ENCODE measurements at places on chromosomes 5 and 9.

- peak; percentile 96 for ATAC-seq
Measured at GRCh38 chr5:154197801-154198491, 7.4 kb downstream of the GALNT10 start.

DNA sequence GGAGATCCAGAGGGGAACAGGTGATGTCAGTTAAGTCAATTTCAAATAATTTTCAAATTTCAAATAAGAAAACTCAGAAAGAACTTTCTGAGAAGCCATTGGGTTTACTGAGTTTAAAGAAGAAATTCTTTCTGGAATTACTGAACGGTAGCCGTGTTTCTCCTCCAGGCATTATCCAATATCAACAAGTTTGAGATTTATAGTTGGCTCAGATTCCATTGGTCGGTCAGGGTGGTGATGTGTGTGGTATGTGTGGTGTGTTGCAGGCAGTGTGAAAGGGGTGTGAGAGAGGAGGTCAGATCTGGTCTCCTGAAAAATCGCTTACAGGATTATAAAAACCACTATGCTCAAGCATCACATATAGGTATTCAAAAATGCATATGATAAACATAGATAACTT, 60.1 kb downstream of the PDE4D start:
- ATAC-seq, result no peak

DNA sequence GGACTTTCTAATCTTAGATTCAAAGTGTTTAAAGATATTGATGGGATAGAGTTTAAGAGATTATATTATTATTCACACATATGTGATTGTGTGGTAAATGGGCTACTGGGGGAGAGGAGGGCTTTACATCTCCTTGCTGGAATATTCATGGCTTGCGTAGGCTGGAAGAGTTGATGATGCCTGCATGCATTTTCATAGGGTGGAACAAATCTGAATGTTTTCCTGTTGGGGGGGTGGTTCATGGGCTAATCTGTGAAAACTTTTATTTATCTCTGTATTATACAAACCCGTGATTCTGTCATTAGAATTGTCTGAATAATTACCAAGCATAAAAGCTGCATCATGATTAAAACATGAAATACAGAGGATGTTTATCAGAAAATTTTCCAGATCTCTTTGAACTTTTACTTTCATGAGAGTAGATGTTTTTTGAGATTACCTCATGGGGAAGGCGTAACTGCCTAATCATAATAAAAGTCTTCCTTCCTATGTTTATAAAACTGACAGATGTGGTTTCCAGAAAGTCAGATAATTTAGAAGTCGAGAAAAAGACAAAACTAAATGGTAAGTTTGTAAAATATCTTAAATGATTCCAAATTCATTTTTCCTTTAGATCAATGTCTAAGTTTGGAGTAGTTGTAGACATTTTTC, 1185.4 kb upstream of the SEMA6A start:
- no peak for ATAC-seq

- peak; percentile 37 for ATAC-seq
Measured at GRCh38 chr9:123353984-123354591, 1.9 kb upstream of the CRB2 start.

- ATAC-seq, result no peak
Measured at GRCh38 chr9:110921705-110922104, 116.6 kb downstream of the LPAR1 start.

- ATAC-seq, result no peak
Measured at GRCh38 chr5:32277798-32278197, 34.9 kb downstream of the MTMR12 start.

DNA sequence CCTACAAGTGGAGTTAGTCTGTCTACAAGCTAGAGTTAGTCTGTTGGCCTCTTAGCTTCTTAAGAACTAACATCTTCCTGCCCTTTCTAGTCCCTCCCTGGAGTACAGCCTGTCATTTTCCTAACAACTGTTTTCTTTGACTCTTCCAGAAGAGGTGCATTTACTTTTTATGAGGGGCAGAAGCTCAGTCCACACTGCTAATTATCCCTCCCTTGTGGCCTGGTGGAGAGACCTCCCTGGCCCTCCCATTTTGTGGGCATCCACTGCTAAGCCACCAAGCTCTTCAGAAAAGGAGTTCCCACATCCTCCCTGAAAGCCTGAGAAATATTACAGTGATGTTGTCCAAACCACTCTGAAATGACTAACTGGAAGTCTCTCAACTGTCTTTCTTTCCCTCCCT, 8.0 kb downstream of the MAP1B start:
- no peak for ATAC-seq

DNA sequence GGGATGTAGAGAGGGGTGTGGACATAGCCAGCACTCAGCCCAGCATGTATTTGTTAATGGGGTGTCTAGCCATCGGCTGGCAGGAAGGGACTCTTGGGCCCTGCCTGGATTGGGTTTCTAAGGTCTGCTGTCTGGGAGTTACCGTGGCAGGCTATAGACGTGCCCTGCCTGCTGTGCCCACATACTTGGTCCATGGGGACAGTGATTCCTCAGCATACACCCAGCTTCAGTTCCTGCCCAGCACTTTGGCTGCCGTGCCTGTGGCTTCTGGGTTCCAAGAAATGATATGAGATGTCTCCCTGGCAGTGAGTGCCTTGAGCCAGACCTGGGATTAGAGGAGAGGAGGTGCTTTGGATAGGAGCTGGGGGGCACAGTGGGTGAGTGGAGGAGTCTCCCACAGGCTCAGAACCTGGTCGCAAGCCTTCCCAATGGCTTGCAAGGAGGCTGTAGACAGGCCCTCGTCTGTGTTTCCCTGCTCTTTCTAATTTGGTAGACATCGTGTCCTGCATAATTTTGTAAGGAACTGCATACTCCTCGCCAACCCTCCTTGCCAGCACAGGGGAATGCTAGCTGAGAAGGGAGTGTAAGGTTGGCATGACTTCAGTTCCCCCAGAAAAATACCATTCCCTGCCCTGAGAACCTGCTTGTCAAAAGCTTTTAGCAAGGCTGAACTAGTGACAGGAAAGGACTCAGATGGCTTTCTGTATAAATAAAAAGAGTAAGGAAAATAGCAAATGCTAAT, 287.9 kb downstream of the ZSWIM6 start:
- ATAC-seq, result peak; percentile 11

- no peak for ATAC-seq
Measured at GRCh38 chr5:14708551-14708950, 44.0 kb downstream of the OTULIN start.
